ENCODE measurements at places on chromosomes 2 and 18.

- no peak for DNase-seq
These were observed 95.2 kb upstream of the SCG2 start for GRCh38 chr2:223697316-223697891.

DNA sequence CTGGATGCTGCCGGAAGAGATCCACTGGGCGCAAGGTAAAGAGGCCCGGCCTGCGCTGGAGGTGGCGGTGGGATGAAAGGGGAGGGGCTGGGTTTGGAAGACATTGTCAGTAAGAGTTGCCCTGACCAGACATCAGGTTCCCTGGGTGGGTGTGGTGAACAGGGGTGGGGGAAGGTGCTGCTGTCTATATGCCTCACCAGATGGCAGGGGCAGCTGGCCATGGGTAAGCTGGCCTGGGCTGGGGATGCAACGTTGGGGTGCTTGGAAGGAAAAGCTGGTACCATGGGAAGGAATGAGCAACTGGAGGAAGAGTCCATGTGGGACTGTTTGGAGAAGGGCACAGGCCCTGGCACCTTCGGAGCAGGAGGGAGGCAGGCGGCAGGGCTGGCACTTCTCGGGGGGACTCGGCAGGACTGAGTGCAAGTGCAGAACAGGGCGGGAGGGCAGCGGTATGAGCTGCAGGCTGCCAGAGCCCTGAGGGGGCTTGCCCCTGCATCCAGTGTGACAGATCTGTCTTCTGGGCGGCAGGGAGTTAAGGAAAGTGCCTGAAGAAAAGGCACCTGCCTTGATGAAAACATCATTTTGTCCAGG lies 146.4 kb downstream of the DYSF start:
- no peak for DNase-seq

DNA sequence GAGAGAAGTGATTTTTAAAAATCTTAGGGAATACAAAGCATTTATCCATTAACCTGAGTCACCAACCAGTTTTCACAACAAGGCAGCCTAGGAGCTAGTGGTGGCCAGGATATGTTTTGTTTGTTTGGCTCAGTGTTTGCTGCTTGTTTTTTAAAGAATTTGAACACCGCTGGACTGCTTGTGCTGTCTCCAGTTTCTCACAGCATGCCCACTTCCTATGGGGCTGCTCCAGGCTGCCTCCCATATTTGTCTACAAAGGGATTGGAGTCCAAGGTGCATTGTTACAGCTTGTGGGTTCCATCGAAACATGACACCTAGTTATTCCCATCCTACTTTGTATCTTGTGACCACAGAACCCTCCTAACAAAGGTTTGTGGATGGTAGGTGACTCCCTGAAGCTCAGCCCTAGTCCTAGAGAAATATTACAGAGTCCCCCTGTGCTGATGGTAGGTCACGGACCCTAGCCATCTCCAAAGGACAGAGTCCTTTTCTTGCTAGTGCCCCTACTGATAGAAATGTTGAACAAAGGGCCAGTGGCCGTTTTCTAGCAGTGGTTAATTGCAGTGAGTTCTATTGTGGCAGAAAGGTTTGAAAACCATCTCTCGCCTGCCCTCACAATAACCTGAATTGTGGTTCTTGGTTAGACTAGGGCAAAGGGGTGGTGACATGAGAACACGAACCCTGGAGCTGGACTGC lies 23.2 kb downstream of the GPR39 start:
- DNase-seq: no peak

- DNase-seq: no peak
These were observed 81.3 kb downstream of the NFATC1 start for GRCh38 chr18:79476918-79477571.

DNA sequence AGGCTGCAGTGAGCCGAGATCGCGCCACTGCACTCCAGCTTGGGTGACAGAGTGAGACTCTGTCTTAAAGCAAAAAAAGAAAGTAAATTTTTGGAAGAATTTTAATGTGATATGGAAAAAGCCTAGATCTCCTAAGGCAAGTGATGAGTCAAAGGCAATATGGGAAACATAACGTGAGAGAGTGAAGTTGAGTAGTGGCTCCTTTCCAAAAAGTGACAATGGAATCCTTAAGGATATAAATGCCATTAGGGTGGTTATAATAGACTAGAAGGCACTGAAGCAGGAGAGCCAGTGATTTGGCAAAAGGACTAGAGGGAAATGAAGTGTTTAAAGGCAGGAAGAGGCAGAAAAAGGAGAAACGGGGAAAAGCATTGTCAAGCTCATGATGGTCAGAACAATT lies 25.6 kb downstream of the ARHGAP28 start:
- DNase-seq: no peak

- no peak for DNase-seq
These were observed 18.9 kb upstream of the ST3GAL5 start for GRCh38 chr2:85907671-85908157.

GRCh38 chr2:240420206-240421104 lies 15.0 kb upstream of the GPC1 start:
- peak; percentile 10 for DNase-seq

GRCh38 chr2:111167076-111167862 lies 46.6 kb downstream of the BCL2L11 start:
- DNase-seq: no peak

DNA sequence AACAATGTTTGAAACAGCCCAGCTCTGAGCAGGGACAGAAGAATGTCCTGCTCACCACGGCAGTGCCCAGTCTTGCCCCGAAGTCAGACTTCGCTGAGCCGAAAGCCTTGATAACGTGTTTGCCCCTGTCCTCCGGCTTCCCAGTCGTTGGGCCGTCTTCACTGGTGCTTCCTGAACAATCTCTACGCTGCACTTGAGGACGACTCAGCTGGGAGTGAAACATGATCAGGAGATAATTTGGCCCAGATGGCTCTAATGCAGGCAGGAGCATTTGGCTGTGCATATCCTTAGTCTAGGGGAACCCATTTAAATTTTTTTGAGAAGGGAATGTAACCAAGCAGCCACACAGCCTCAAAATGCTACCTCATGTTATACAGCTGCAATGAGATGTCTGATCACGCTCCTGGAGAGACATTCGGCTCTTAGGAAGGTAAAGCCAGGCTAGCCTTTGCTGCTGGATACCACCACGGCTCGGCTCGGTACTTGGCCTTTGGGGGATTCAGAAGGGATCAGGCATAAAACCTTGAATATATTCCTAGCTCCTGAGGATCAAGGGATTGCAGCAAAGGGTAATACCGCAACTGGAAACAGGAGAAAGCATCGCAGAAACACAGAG lies 43.6 kb downstream of the FECH start:
- no peak for DNase-seq

DNA sequence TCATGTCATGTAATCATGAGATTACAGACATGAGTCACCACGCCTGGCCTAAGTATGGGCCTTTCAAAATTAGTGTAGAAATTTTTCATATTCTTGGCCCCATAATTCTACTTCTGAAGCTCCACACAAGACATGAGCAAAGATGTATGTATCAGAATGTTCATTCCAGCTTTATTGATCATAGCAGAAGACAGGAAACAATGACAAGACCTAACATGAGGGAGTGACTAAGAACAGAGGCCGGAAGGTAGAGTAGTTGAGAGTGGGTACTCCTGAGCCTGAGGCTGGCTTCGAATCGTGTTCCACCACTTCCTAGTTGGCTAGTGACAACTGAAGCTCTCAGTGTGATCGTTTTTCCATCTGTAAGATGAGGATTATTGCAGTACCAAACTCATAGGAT lies 89.3 kb downstream of the ARMC9 start:
- DNase-seq: no peak

DNA sequence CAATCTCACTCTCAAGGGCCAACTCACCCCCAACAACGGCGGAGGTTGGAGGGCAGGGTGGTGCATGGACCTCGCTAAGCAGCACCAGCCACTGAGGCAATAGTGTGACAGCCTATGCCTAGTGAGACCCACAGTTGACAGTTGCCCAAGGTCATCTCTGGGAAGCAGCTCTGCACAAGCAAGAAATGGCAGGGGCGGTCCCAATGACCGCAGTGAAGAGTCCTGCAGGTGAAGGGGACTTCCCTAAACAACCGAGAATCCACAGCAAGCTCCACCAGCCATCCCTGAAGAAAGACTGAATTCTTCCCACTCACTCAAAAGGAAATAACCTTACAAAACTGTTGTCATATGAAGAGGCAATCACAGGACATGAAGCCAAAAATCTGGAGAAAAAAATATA lies 313.4 kb upstream of the ID2 start:
- DNase-seq: no peak

DNA sequence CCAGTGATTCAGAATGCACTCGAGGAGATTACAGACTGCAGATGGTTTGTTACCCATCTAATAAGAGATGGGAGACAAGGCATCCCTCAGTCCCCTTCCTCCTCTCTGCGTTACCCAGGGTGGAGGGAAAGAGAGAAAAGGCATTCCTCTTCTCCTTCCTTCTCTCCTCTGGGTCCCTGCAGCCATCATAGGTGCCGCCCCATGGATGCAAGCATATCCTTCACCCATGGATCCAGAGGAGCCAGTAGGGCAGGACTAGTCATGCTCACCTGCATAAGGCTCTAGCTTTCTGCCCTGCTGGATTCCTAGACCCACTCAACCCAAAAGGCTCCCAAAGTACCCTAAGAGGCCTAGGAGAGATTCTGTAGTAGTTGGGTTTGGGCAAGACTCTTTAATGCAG lies 20.4 kb downstream of the CMPK2 start:
- DNase-seq: no peak

DNA sequence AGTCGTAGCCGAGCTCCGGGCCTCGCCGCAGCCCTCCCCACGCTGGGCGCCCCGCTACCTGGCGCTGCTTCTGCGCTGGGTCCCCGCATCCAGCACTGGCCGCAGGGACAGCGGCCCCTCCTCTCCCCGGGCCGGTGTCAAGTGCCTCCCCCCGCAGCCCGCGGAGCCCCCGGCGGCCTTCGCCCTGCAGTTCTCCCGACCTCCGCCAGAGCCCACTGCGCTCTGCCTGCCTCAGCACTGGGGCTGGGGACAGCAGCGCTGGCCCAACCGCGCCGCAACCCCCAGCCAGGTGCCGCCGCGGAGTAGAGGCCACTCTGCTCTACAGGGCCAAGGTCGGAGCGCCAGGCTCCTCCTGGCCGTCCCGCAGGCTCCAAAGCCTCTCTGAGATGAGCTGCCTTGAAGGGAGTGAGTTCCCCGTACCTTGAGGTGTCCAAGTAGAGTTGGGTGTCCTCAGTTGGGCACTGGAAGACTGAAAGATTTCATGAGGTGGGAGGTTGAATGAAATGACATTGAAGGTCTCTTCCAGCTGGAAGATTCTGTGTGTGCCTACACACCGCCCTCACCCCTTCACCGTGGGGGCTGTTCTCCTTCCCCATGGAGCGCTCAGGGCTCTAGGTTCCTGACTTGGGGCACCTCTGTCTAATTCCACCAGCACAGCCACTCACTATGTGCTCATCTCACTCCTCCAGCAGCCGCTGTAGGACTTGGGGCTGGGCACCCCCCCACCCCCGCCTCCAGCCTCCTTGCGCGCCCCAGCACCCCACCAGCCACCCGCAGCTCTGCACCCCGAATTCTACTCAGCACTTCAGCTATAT lies 854 bp upstream of the DNMT3A start:
- peak; percentile 84 for DNase-seq

DNA sequence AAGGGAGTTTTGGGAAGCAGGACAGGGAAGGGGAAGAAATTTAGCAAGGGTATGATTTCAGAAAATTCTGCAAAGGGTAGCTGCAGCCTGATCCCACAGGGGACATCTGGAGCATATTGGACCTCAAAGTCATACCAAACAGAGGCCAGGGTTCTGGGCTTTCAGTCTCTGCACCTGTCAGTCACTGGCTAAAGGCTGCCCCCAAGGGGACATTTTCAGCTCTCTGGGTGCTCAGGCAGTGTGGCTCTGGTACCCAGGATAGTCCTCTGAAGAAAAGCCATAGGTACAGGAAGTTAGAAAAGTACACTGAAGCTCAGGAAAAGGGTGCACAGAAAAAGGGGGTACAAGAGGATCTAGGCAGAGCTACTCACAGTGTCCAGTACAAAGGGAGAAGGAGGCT lies 149.2 kb downstream of the INSIG2 start:
- DNase-seq: no peak

DNA sequence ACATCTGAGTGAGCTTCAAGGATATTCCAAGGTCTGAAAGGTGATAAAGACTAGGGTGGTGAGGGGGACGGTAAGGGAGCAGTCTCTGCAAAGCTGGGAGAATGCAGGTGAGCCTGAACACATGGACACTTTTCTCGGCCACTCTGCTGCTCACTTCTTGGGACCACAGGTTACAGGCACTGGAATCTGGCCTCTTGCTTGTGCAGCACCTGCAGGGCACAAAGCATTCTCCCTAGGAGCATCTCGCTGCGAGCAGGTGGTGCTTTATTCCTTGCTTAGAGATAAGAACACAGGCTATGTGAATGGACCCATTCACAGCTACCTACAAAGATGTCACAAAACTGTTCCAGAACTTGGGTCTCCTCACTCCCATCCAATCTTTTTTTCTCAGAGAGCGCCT lies 153.2 kb downstream of the DDX1 start:
- DNase-seq: no peak

DNA sequence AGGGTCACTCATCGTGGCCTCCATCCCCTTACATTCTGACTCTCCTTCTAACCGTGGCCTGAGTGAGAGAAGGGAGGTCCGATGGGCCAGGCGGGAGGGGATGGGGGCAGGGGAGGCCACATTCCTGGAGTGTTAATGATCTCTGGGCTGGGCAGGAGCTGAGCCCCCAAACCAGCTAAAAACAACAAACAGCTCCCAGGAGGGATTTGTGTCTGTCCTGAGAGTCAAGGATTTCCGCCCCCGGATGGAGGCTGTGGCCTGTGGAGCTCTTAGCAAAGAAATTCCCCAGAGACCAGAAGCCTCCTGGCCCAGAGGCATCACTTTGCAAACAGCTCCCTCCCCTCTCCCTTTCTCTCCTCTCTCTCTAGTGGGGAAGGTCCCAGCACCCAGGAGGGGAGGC lies 23.5 kb downstream of the EMX1 start:
- DNase-seq: no peak

DNA sequence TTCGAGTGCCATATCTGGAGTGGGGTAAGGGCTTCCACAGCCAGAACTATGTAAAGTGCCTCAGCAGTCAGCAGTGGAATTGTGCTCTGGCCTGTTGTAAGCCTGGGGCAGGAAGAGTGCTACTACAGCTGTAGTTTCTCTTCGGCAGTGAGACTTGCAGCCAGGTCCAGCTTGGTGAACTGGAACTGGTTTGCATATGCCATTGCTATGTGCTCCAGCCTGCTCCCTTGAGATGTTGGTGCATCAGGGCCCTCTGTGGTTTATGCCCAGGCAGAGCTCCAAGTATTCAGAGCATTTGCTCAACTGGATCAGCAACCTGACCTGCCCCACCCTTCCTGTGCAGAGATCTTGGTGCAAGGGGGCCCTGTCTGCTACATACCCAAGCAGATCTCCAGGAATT lies 47.8 kb downstream of the ZNF804A start:
- no peak for DNase-seq

DNA sequence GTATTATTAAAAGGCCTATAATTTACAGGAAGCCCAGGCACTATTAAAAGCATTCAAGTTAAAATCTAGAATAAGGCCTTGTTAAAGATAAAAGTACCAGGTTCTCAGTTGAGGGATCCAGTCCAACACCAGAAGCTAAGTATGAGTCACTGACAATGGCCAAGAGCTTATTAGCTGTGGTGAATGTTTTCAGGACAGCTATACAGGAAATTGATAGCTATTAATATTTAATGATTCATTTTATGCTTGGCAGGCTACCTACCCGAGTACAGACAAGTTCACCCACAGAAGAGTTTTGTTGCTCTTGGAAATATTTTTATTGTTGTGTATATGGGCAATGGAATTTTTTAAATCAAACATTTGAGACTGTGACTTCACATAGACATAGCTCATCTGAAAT lies 729.6 kb upstream of the ZNF804A start:
- no peak for DNase-seq

Measured in adrenal gland (tissue), 19 donors.